ENCODE measurements at places on chromosomes 12 and 14.
A peak's percentile ranks its signal among the peaks of the same experiment; 100 is the strongest.

- DNase-seq = no peak
Observed at GRCh38 chr12:25347716-25348592, 97.2 kb upstream of the KRAS start.

DNA sequence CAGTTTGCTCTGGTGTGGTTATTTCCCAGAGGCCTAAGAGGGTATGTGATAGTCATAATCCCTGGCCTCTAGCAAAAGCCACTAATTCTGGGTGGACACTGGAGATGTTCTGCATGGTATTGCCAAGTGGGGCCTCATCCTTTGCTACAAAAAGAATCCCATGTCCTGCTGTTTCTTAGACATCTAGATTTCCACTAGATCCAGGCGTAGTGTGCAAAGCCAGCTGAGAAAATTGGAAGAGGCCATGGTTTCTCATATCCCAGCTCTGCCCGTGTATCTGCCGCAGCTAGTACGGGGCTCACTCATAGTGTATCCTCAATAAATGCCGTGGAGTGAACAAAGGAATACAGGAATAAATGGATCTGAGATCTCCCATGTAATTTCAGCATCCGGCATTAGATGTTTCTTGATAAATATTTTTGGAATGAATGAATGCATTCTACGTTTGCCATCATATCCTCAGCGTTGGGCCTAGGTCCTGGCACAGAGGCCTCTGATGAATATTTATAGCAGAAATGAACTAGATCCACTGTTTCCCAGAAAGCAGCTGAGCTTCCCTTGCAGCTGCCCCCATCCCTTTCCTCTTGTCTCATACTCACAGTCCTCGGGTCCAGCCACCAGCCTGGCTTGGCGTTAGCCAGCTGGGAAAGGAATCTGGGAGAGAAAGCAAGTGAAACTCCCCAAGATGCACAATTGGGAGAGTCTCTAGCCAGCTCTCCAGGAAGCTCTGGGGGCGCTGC is 76.3 kb upstream of the NOS1 start:
- DNase-seq = no peak

- DNase-seq = no peak
Observed at GRCh38 chr14:93788543-93789227, 400 bp upstream of the PRIMA1 start.

DNA sequence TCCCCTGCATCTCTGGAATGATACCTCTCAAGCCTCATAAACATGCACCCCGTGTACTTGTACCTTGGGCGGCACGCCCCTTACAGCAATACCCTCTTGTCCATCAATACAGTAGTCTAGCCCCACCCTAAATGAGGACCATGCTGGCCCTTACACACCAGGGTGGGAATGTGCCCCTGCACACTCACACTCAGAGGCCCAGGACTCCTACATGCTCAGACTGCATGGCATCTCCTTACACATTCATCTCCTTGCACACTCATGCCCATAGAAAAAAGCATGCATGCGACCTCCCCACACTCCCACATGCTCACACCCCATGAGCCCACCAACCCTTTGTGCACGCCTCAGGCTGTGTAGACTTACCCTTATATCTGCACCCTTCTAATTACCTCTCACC is 22.0 kb downstream of the ITGA7 start:
- DNase-seq = no peak

DNA sequence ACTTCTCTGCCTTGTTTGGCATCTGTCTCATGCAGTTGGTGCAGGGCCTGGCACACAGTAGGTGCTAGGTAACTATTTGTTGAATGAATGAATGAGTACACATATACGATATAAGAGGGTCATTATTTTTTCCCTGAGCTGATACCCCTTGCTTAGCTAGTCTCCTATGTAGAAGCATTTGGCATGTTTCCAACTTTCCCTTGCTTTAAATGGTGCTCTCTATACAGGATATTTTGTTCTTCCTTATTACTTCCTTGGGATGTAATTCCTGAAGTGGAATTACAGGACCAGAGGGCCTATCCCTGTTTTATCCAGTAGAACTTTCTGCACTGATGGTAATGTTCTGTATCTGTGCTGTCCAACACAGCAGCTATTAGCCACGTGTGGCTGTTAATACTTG is 250.1 kb upstream of the PWP1 start:
- no peak for DNase-seq

DNA sequence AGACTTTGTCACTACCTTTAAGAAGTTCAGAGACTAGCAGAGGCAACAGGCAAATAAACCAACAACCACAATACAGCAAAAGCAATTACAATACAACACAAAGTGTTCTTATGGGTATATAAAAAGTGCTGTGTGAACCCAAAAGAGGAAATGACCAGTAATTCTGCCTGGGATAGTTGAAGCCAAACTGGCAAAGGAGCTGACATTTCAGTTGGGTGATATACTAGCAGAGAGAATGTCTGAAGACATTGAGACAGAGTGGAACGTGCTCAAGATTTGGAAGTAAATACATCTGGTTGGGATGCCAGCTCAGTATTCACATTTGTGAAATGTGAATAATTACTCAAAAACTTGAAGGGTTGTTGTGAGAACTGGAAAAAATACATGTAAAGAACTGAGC is 80.6 kb upstream of the GTF2A1 start:
- DNase-seq = no peak

- no peak for DNase-seq
Observed at GRCh38 chr12:70854138-70854537, 66.4 kb downstream of the PTPRR start.

DNA sequence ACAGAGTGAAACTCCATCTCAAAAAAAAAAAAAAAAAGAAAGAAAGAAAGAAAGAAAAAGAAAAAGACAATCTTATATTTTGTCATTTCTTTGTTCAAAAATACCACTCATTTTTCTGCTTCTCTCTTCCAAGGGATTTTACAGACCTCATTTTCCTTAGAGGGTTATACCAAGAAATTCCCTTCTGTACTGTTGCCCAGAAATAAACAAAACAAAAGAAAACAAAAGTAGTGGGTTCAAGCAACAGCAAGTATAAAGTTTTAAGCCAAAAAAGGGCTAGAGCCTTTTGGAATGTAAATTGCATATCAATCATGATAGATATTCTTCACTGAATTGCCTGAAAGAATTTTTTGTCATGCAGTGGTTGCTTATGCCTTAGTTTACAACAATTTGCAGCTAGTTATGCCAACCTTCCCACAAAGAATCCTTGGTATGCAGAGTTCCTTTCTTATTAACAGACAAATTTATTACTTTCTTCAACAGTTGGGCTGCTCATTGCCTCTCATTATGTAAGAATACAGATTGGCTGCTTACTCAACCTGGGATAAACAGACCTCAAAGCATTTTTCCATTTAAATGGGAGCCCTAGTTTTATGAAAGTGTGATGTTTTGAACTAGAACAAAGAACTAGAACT is 129.1 kb upstream of the PPFIA2 start:
- no peak for DNase-seq

DNA sequence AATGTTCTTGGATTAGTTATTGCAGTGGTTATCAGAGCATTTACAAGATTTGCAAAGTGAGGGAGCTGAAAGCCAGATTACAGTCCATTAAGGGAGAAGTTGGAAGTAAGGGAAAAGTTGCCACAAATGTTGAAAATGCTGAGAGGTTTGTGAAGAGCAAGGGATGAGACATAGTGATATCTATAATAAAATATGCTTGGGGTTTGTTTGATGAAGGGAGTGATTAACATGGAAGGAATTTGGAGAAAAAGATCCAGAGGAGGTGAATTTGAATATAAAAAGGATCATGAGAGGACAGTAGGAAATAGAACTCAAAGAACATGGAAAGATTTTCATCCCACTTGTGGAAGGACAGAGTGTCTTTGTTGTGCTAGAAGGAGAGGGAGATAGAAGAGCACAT is 19.3 kb upstream of the CCER1 start:
- DNase-seq = no peak

DNA sequence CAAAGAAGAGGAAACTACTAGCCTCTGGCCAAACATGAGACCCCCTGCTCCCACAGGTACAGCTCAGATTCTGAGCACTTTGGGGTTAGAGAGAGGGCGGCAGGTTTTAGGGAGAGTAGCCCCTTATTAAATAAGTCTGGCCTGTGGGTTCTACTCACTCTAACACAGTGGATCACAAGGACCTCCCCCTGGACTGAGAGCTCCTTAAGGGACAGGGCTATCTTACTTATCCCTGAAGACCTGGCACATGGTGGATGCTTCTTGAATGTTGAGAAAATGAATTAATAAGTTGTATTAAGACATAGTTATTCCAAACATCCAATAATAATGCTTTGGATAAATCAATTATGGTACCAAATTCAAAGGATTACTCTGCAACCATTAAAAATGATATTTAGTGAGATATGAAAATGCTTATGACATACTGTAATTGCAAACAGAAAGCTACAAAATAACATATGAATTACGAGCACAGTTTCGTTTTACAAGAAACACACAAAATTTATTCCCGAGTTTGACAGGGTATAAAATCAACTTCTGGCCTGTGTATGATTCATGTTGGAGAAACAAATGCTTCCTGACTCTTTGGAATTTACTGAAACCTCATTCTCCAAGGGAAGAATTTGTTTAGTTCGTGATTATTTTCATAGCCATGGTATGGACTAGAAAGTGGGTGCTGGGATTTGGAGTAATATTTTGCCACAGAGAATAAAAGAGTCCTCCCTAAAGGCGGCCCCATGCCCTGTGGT is 59.3 kb upstream of the BDKRB2 start:
- DNase-seq = no peak

DNA sequence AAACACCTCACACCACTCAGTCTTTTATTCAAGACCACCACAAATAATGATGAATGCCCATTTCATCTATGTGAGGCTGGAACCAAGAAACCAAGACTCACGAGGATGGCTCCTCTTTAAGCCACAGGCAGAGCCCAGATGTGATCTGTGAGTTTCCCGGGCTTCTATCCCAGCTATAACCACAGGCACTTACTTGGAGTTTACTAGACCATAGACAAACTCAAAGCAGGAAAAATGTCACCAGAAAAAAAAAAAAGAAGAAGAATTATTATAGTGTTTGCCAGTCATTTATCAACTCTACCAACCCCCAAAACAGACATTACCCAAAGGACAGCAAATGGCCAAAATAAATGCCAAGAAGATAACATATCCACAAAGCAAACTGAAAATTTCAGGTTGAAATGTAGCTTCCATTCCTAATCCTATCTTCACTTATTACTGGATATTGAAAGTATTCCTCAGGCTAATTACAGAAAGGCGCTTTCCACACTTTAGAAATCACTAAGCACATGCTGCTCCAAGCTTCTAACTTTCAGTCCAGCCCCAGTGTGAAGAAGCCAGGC is 44.7 kb downstream of the ZFYVE1 start:
- DNase-seq = no peak

DNA sequence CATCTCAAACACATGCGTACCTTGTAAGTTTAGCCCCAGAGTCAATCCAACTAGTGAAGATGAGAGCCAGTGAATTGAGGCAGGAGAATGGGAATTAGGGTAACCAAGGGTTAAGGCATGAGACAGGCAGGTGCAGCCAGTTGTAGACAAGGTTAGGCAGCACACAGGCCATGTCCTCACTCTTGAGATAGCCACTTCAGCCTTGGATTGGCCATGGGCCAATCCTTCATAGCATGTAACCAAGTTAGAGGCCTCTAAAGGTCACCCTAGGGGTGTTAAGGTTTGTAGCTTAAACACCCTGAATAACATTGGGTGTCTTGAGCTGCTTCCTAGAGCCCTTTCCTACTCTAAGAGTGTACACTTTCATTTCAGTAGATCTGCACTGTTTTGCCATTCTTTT is 208.2 kb upstream of the RBM19 start:
- DNase-seq = no peak

DNA sequence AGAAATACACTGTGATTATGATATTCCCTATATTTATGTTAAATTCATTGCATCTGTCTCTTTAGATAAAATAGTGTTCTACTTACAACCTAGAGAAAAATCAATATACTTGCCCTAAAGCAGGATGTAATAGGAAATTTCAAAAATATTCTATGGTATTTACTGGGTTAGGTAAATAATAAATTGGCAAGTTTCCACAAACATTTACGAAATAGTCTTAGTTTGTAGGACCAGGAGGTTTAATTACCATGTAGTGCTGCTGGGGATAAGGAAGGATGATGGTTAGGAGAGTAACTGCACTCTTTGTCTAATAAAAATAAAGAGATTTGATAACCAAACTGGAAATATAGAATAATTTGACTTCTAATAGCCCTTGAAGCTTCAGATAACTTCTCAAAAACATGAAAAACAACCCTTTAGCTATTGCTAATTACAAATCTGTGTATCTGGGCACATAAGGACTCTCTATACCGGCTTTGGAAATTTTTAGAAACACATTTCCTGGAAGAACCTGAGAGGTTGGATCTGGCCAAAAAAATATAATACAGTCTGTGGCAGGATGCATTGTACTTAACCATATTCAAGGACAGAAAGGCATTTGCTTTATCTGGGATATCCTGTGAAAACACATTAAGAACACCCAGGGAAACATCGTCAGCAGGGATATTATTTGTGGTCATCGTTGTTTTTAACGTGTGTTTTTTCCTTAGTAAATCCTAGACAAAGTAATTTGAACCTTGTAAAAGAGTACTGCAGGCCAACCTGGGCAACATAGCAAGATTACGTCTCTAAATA is 36.7 kb upstream of the TMCC3 start:
- DNase-seq = no peak

GRCh38 chr14:68820999-68821683 is 28.3 kb upstream of the ZFP36L1 start:
- DNase-seq = no peak

GRCh38 chr14:24080888-24081738 is 9.8 kb downstream of the CPNE6 start:
- peak; percentile 42 for DNase-seq

- peak; percentile 82 for DNase-seq
Observed at GRCh38 chr12:113236539-113237399, 15.5 kb downstream of the TPCN1 start.

DNA sequence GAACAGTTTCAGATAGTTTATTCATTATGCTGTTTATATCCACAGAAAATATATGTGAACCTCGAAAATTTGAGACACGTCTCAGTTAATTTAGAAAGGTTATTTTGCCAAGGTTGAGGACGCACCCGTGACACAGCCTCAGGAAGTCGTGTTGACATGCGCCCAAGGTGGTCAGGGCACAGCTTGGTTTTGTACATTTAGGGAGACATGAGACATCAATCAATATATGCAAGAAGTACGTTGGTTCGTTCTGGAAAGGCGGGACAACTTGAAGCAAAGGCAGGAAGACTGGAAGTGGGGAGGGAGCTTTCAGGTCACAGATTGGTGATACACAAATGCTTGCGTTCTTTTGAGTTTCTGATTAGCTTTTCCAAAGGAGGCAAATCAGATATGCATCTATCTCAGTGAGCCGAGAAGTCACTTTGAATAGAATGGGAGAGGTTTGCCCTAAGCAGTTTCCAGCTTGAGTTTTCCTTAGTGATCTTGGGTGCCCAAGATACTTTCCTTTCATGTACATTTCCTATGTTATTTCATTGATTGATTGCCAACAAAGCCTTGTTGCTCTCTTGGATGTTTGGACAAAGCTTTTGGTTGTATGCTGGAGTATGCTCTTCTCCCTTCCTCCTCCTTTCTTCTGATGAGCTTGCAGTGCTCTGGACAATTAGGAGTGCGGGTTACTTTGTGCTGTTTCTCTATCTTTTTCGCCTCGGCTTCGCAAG is 3.2 kb downstream of the SNAPC1 start:
- no peak for DNase-seq
